Islet precursor cell (in vitro differentiated cells): ENCODE measurements at places on chromosomes 2 and 18.

GRCh38 chr2:159411460-159411859 is 125.0 kb upstream of the WDSUB1 start:
- DNase-seq = no peak

GRCh38 chr18:7094427-7094826 is 23.2 kb downstream of the LAMA1 start:
- no peak for DNase-seq

GRCh38 chr2:14424478-14425390 is 207.8 kb upstream of the LRATD1 start:
- no peak for DNase-seq

DNA sequence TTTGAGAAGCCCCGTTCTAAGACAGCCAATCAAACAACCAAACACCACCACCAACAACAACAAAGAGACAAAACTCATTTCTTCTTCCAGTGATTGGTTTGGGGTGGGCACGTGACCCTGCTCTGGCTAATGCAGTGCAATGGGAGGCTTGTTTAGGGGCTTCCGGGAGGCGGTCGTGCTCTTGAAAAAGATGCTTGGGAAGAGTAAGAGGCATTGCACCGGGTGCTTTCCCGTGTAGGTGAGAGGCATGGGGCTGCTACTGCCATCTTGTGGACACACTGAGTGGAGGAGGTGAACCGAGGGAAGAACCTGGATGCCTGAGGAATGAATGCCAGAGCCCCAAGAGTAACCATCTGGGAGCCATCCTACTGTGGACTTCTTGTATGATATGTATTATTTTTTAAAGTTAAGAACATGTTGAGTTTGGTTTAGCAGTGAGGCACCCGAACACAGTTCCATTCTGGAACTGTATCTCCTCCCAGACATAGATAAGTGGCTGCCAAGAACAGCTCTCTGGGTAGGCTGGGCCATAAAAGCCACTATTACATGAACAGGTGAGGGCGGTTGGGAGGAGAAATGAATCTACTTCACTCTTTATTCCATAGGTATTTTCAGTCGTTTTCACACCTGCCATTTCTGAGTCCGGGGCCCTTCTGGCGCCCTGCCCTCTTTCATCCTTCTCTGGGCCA is 19.1 kb upstream of the ARHGAP25 start:
- peak; percentile 85 for DNase-seq
